ENCODE measurements at places on chromosomes 5 and 9.

DNA sequence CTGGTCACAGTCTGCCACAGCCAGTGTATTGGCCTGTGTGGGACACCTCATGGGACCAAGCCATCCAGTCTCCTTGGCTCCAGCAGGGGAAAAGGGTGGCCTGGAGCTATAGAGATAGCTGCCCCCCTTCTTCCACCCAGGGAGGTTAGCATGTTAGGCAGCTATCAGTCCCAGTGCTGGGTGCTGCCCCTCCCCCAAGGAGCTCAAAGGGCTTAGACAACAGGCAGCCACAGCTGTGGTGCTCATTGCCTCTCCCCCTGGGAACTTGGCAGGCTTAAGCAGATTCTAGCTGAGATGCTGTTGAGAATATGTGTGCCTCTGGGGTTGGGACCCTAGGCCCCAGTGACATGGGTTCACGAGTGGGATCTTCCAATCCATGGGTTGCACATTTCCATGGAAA, 226.0 kb upstream of the PTGER4 start:
- no peak for DNase-seq

GRCh38 chr9:127549218-127549617, 62.9 kb upstream of the STXBP1 start:
- DNase-seq = no peak

- no peak for DNase-seq
These were observed 2046.8 kb upstream of the CDH9 start for GRCh38 chr5:29085142-29085541.

DNA sequence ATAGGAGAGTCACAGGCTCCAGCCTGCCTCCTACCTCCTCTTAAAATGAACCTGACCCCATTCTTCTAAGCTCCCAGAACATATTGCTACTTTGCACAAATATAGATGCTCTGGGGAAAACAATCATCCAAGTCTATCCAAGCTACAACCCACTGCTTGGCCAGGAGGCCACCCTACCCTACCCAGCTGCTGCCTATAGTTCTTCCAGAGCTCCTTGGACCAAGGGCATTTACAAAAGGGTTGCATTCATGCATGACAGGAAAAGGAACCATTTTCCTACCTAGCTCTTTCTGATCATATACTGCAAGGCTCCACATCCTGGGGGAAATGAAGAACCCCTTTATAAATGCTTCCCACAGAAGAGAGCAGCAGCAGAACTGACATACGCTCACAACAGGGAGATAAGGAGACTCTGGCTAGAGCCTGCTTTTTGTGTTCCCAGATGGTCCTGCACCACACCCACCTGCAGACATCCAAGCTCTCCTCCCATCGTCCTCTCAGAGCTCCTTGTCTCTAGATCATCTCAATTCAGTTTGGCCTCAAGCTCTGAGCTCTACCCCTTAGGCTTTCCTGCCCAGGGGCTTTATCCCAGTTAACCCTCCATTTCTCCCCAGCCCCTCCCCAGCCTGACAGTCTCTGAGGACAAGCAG, 185.5 kb downstream of the SPOCK1 start:
- DNase-seq = no peak

- DNase-seq = no peak
These were observed 235.3 kb downstream of the PRDM9 start for GRCh38 chr5:23742701-23743100.

DNA sequence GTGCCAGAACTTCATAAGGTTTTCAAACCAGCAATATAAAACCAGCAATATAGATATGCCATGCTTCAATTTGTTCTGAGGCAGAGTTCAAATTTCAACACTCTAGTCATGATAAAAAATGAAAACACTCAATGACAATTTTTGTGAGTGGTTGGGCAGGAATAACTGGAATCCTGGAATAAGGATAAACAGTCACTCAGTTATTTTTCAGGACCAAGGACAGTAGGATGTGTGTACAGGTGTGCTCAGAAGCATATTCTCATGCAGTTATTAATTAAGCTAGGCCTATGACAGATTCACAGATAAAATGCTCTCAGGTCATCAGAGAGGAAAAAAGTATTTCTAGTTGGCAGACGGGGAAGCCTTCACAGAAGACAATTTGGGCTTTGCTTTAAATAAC, 117.3 kb upstream of the PPP2R2B start:
- DNase-seq = no peak

GRCh38 chr5:32690153-32690552, 21.0 kb upstream of the NPR3 start:
- no peak for DNase-seq

DNA sequence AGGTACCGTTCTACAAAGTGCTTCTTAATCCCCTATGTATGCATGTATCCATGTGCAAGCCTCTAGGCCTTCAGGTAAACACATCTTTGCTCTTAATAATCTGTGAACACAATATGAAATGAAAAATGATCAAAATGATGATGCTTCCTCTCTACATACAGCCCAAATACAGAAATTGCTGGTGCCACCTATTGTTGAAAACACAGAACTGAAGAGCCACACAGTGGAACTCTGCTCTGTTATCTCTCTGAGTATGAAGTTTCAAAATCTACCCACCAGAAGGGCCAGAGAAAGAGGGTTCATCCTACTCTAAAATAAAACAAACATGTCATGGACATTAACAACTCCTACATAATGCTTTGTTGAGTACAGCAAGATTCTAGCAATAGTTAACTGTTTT, 71.3 kb downstream of the GLIS3 start:
- no peak for DNase-seq

DNA sequence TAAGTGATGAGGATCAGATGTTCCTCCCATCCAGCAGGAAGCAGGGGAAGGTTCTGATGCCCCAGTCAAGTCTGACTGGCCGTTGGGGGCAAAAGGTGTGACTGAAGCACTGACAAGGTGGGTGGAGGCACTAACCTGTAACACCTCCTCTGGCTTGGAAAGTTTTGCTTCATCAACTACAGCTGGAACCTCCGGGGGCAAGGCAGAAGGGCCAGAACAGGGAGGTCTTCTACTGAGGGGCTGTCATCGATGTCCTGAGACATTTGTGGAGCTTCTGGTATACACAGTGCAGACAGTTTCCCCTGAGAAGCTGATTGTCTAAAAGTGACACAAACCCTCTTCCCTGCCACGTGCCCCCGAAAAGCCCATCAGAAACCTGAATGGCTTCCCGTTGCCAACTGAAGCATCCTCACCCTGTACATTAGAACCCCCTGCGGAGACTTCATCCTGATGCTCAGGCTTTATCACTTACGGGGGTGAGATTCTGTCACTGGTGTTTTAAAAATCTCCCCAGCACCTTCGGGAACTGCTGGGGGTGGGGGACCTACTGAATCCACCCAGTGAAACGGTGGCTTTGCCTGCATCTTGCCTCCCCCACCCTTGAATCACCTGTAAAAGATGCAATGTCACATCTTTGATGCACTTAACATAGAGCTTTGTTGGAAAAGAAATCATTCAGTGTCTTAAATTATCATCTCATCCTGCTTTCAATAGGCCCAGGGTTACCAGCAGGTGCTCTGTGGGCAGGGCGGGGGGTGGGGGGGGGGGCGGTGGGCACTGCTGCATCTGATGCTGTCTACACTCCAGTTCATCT, 24.6 kb downstream of the TRAF1 start:
- DNase-seq = no peak

DNA sequence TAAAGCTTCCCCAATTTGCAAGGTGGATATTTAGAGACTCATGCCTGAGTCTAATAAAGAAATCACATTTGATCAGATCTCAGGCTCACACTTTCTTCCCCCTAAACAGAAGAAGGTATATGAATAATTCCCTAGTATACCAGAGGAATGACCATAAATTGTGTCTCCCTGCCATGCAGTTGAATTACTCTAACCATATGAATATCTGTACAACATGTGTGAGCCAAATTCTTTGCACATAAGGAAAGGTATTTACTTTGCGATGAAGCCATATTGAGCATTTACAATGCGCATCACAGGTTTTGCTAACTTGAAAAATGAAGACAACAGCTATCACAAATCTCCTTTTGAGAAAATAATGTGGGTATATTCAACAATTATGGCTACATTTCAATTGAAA, 479.4 kb downstream of the NR2F1-AS1 start:
- no peak for DNase-seq

DNA sequence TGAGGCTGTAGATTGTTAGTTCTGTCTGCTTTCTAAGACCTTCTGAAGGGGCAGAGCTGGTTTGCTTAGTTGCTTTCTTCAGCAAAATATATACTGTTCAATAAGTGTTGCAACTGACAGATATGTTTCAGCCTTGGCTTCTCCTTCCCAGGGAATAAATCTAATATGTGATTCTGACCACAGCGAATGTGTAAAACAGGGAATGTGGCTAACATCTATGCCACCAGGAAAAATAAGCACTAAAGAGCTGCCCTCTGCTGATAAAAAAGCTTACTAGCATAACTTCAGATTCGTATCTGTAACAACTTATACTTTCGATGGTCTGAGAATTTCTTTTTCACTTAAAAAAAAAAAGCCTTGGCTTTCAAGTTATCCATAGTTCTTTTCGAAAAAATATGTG, 13.0 kb upstream of the OSMR start:
- DNase-seq = no peak

DNA sequence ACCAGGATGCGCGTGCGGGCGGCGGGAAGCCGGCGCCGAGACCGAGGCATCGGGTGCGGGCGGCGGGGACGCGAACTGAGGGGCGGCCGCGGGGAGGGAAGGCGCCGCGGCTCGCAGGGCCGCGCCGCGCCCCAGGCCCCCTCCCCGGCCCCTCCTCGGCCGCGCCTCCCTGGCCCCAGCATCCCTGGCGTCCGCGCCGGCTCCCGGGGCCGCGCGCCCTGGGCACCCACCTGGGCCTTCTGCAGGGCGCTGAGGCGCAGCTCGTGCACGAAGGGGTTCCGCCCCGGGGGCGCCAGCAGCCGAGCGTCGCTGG, 324 bp downstream of the LPCAT1 start:
- DNase-seq = no peak

GRCh38 chr5:62560786-62561185, 17.8 kb upstream of the LRRC70 start:
- DNase-seq = no peak

DNA sequence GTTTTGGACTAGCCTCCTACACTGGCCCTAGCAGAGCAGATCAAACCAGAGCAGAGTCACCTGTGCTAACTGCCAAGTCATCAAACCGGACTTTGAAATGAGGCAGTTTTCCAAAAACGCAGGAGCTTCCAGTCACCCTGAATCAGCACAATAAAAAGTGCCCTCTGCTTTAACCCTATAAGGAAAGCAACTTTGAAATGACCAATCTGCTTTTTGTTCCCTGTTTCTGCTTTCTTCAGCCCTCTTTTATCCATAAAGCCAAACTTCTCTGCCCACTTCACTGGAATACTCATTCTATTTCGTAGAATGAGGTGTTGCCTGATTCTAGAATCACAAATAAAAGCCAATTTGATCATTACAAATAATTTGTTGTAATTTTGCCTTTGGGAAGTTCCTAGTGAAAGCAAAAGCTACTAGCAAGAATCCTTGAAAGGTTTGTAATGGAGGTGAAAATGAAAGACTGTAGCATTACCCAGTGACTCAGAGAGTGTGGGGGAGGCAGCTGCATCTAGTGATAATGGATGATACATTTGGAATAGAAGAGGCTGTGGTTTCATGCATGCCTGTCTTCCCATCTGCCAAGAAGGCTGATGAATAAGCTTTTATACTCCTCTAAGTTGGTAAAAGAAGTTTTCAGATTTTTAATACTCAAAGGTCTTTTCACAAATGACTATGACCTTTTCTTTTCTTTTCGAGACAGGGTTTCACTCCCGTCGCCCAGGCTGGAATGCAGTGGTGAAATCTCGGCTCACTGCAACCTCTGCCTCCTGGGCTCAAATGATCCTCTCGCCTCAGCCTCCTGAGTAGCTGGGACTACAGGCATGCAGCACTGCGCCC, 14.9 kb downstream of the SPAAR start:
- no peak for DNase-seq

GRCh38 chr5:25850581-25850980, 1187.8 kb downstream of the CDH9 start:
- no peak for DNase-seq

DNA sequence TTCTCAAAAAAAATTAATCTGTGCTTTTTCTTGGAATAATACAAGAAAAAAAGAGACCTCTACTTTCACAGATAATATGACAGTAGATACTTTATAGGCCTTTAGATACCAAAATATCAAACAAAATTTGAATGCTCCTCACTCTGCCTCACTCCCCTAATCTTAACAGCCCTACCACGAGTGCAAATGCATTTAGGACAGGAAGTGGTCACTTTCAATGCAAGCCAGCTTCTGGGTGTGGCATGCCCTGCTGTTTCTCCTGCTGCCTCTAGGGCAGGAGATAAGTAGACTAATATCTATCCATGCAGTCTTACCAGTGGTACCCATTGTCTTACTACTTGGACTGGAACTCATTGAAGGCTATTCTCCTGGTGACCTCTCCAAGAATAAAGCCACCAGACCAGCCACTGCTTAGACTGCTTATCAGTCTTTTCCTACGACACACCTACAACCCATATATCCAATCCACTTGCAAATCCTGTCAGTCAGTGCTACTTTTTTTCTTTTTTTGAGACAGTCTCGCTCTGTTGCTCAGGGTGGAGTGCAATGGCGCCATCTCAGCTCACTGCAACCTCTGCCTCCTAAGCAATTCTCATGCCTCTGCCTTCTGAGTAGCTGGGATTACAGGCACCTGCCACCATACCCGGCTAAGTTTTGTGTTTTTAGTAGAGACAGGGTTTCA, 23.0 kb downstream of the FRRS1L start:
- DNase-seq = no peak

- no peak for DNase-seq
These were observed 12.6 kb downstream of the DNM1 start for GRCh38 chr9:128215491-128216409.

DNA sequence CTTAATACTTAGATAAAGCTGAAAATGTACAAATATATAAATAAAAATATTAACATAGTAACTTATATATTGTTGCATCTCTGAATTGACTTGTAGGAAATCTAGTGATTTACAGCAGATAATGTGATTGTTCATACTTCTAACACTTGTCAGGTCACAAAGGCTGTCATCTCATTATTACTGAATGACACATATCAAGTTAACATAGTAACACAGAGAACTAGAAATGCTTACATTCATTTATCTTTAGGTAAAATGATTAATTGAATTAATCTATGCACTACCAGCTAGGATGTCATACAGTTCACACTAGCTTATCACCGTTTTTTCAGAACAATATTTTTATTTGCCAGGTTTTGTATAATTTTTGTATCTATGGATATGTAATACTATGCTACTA, 189.8 kb upstream of the SH3GL2 start:
- DNase-seq = no peak

DNA sequence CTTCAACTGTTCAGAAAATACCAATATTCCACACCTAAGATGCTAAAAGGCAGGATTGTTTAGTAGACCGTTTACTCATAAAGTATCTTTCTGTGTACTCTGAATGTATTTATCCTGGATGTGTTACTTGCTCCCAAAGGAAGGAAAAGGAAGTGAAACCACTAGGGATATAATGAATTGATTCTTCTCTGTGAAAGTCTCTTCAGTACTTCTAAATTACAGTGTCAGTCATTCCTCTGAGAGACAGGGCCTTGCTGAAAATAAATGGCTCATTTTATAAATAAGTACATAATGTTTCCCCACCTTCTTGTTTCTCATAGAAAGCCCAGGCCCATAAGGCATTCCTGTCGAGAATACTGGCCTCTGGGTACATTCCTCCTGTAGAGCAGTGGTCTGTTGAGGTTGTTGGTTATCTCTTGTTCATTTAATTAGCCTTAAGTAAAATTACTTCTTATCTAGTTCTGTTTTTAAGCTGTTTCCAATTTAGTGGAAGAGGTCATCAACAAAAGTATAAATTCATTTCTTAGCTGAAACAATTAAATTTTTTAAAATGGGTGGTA, 1.6 kb downstream of the HAPLN1 start:
- DNase-seq = no peak

GRCh38 chr9:125521462-125522327, 185.3 kb downstream of the MAPKAP1 start:
- no peak for DNase-seq

GRCh38 chr9:127194881-127195713, 69.5 kb upstream of the GARNL3 start:
- no peak for DNase-seq
